ENCODE measurements at places on chromosomes 7 and 10.

DNA sequence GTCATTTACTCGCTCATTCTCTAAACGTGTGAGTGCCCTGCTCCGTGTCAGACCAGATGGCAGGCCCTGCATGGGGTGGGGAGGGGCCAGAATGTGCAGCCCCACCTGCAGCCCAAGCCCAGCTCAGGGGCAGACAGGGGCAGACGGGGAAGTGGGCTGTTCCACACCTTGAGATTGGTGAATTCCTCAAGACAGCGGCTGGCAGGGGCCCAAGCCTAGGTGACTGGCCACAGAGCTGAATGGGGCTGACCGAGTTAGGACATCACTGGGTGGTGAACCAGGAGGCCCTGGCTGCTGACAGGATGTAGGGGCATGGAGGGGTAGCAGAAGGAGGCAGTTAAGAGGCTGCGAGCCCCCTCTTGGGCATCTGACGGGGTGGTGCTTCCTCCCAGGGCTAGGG lies 79.1 kb downstream of the MGMT start:
- no peak for DNase-seq

- DNase-seq = no peak
Observed at GRCh38 chr10:48605786-48606529, 1.1 kb upstream of the ARHGAP22 start.

DNA sequence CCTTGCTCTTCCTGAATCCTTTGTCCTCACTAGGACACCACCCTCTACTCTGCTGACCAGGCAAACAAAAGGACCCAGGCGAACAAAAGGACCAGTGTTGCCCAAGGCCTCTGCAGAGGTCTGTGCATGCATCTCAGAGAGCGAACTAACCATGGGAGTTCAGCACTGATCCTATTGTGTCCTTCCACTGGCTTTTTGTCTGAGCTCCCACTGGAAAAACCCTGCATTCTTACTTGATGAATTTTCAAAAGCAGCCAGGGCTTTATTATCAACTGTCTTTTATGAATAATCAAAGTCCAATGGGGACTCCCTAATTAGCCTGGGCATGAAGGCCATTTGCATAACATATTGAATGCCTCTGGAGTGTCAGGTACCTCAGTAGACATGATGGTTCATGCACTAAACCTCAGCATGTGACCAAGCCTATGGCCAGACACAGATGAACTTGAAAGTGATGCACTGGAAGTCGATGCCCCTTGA lies 140.6 kb downstream of the KCNMA1 start:
- no peak for DNase-seq

DNA sequence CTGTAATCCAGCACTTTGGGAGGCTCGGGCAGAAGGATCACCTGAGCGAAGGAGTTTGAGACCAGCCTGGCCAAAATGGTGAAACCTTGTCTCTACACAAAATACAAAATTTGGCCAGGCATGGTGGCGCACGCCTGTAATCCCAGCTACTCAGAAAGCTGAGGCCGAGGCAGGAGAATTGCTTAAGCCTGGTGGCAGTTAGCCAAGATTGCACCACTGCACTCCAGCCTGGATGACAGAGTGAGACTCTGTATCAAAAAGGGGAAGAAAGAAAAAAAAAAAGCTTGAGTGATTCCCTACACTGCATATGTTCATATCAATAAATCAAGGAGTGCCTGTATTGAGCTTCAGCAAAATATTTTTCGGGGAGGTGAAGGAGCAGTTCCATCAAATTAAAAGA lies 45.8 kb upstream of the SRRM3 start:
- no peak for DNase-seq

- no peak for DNase-seq
Observed at GRCh38 chr10:22609251-22609650, 105.1 kb downstream of the PIP4K2A start.

GRCh38 chr7:39851466-39852045 lies 98.5 kb upstream of the CDK13 start:
- no peak for DNase-seq

- no peak for DNase-seq
Observed at GRCh38 chr10:49186613-49187012, 1.6 kb downstream of the TMEM273 start.

Data from T-helper 17 cell (primary cell).